HCEC 1CT (cell line): ENCODE measurements at places on chromosomes 7 and 10.

DNA sequence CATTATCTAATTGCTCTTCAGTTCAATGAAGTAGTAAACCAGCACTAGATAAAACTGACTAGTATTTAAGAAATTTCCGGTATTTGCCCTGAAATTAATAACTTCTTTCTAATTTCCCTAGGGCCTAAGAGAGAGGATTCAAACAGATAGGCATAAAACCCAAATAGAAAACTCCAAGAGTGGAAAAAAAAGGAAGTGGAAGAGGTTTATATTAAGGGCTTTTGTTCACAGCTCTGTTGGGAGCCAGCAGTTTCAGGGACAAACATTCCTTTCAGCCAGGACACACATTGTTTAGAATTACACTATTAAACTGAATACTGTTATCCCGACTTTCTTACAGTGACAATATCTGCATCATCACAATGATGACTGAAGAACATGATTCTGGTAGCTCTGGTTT lies 3.6 kb downstream of the ODAD2 start:
- DNase-seq = no peak

GRCh38 chr10:129658376-129659072 lies 191.5 kb downstream of the MGMT start:
- no peak for DNase-seq

DNA sequence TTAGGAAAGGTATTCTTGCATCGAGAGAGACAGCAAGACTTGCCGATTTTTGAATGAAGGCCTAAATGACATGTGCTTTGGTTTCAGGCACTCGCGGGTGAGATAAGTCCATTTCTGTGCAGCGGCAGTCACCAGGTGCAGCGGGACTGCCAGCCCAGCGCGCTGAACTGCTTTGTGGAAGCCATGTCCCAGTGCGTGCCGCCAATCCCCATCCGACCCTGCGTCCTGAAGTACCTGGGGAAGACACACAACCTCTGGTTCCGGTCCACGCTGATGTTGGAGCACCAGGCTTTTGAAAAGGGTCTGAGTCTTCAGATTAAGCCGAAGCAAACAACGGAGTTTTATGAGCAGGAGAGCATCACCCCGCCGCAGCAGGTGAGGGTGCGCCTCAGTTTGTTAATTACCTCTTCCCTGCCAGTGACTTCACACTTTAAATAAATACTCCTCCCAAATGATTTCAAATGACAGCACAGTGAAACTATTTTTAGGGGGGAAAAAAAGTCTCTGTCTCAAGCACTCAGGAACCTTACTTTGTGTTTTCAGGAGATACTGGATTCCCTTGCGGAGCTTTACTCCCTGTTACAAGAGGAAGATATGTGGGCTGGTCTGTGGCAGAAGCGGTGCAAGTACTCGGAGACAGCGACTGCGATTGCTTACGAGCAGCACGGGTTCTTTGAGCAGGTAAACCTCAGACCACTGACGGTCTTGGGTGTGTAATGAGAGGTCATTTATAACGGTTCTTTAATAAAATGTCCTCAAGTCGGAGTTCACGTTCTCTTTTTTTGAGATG lies 98.3 kb downstream of the TRRAP start:
- DNase-seq = no peak

GRCh38 chr10:72690071-72690755 lies 1.7 kb upstream of the MCU start:
- DNase-seq = no peak

GRCh38 chr10:109647627-109648026 lies 275.7 kb downstream of the XPNPEP1 start:
- peak; percentile 6 for DNase-seq

DNA sequence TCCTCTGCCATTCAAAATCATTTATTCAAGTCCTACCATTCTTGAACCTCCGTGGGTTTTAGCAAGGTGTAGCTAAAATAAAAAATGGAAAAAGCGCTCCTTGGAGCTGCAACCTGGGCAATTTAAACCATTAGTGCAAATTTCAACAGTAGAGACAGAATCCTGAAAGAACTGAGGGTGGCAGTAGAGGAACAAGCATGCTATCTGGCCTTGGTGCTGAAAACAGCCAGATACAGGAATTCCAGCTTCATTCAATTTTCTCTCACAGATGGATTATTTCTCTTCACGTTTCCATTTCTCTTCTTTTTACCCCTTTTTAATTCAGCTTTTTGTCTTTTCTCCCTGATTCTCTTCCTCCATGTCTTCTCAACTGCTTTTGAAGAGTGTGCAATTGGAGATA lies 77.7 kb downstream of the OTUD1 start:
- DNase-seq = peak; percentile 42

DNA sequence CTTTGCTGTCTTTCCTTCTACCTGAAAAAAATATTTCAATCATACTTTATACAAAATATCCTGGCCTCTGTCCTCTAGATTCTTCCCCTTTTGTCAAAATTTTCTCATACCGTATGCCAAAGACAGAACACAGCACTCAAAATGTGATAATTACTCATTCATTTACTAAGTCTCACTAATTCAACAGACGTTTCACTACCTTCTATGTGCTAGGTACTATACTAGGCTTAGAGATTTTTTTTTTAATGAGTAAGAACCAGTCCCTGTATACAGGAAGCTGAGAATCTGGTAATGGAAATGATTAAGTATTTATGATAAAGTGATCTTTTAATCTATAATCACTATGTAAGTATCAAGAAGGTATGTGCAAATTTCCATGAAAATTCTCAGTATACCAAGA lies 128.0 kb downstream of the ELAPOR2 start:
- DNase-seq = no peak

- DNase-seq = no peak
These were observed 893.4 kb downstream of the XPNPEP1 start for GRCh38 chr10:109029870-109030269.

DNA sequence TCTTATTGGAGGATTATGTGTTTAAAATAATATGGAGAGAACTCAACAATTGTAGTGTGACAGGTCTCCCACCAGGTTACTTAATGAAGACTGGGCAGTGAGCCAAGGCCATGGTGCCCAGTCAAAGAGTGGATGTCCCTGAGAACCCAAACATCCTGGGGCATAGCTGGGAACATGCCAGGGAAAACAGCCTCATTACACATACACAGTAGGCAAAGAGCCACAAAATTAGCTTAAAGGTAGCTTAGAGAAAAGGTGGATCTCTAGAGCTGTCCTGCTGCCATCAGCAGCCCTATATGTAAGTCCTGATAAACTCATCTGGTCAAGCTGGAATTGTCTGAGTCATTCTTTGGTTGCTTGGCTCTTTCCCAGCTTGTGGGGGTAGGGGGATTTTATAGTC lies 287.8 kb downstream of the PHF14 start:
- DNase-seq = no peak

GRCh38 chr10:95249467-95249866 lies 41.3 kb downstream of the PDLIM1 start:
- no peak for DNase-seq

DNA sequence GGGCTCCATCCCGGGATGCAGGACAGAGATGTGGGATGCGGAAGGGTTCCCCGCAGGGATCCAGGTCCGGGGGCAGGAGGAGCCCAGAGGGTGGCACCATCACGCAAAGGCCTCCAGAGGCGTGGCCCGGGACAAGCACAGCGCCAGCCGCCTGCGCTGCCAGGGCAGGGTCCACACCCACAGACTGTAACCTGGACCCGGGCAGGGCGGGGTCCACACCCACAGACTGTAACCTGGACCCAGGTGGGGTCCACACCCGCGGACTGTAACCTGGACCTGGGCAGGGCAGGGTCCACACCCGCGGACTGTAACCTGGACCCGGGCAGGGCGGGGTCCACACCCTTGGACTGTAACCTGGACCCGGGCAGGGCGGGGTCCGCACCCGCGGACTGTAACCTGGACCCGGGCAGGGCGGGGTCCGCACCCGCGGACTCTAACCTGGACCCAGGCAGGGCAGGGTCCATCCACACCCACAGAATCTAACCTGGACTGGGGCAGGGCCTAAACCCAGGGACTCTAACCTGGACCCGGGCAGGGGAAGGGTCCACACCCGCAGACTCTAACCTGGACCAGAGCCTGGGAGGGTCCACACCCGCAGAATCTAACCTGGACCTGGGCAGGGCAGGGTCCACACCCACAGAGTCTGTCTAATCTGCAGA lies 37.5 kb upstream of the SUN1 start:
- DNase-seq = no peak

GRCh38 chr10:34985823-34986222 lies 104.3 kb downstream of the CUL2 start:
- peak; percentile 30 for DNase-seq

GRCh38 chr7:28054531-28055160 lies 125.9 kb downstream of the JAZF1 start:
- DNase-seq = no peak

DNA sequence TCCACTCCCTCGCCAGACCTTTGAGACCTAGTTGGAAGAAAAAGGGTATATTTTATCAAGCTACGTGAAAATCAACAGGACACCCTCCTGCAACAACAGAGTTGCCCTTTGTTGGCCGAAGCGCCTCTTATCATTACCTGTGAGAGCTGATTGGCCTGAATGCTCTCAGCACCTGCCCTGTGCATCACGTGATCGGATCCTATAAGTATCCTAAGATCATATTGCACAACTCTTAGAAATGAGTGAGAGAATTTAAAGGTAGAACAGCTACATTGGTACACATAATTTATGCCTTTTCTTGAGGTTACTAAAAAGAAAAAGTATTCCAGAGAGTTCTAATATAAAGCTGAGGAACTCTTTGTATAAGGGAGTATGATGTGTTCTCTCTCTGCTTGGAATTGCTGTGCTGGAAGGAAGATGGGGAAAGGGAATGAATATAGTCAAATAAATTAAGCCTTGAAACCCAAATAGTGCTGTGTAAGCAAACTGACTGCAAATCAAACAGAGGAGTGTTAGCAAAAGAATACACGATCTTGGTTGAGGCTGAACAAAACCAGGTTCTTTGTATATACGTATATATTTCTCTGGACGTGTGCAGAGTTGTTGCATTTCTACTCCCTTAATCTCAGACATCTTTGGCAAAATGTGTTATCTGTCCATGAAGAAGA lies 69.3 kb downstream of the LRRC4 start:
- no peak for DNase-seq

DNA sequence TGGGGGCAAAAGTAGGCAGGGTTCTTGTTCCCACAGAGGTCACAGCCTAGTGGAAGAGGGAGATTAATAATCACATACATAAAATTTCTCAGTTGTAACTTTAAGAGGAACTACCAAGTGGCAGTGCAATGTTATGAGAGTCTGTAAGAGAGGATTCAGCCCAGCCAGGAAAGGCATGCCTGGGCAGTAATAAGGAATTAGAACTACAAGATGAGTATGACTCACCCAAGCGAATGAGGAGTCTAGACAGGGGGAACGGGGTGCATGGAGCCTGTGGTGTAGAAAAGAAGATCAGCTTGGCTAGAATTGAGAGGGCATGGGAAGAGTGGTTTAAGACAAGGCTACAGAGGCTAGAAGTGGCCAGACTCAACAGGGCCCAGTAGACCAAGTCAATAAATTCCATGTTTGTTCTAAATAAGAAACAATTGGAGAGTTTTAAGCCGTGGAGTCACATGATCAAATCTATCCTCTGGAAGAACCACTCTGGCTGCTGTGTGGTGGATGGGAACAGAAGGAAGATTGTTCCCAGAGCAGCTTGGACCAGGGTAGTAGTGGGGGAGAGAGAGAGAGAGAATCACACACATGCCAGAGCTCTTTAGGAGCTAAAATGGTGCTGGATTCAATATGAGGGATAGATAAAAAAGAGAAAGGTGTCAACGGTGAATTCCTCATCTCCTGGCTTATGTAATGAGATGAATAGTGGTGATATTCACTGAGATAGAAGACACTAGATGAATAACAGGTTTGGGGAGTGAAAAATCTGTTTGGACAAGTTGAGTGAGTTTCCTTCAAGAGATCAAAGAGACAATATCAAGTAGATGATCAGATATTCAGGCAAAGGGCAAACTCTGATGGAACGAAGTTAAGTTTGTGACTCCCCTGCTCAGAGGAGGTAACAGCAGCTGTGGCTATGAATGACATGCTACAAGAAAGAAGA lies 265.1 kb downstream of the FGFR2 start:
- no peak for DNase-seq

- no peak for DNase-seq
These were observed 14.8 kb downstream of the TLX1 start for GRCh38 chr10:101145750-101146391.

DNA sequence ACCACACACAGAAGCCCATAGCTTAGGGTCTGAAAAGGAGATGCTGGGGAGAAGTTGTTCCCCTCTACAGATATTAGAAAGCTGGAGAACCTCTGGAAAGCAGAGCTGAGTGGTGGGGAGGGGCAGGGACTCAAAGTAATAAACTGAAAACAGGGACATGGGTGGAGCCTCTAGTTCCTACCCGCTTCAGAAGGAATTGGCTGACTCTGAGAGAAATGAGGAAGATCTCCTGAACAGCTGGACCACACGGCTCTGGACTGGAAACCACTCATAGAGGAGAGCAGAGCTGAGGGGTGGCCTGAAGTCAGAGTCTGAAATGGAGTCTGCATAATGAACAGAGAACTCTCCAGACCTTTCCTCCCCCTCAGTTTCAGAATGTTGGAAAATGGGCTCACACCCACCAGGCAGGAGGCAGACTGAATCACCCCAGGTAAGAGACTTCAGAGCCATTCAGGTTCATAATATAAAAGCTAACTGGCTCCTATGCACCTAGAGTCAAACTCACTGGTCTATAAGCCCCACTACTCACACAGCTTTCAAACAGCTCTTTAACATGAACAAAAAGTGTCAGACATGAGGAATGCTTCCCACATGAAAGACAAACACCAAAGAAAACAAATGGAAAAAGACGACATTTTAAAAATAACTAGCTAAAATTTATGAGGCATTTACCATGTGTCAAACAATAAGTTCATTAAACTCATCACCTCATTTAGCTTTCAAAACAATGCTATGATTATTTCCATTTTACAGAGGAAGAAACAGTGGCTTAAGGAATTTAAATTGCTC lies 68.1 kb downstream of the RNF216 start:
- no peak for DNase-seq

GRCh38 chr10:26318672-26319071 lies 102.1 kb downstream of the GAD2 start:
- no peak for DNase-seq
